ENCODE measurements at places on chromosomes 2 and 18. TPM values are rescaled to one million over a fixed set of nuclear protein-coding genes. Genes with fewer than 3 reads are reported as not detected.

Gene HMSD
- total RNA-seq, result 0.78 TPM

Gene TCF7L1
- total RNA-seq, result 1.4 TPM

Gene KATNAL2
- 0.65 TPM for total RNA-seq

Gene ERMN
- total RNA-seq, result not detected

Gene IL1F10
- total RNA-seq, result not detected

Gene PHOSPHO2
- total RNA-seq, result 8.3 TPM
